Tibial nerve (tissue), 4 donors: ENCODE measurements at places on chromosomes 4 and X.

- H3K4me3 ChIP-seq: no peak overlapping the region
- no peak for DNase-seq
- H3K27ac ChIP-seq: no peak overlapping the region
- peaks cover 53% of the 10 kb centered on the region for H3K4me1 ChIP-seq
- H3K36me3 ChIP-seq: no peaks in the 10 kb centered on the region
Observed at GRCh38 chr4:3390288-3390811, 51.4 kb upstream of the HGFAC start.

GRCh38 chrX:99095965-99096635, 1314.0 kb downstream of the PCDH19 start:
- no peaks in the 10 kb centered on the region for H3K27me3 ChIP-seq
- H3K27ac ChIP-seq: no peak overlapping the region
- DNase-seq: no peak
- H3K36me3 ChIP-seq: no peaks in the 10 kb centered on the region
- no peak overlapping the region for H3K4me3 ChIP-seq
- H3K4me1 ChIP-seq: no peaks in the 10 kb centered on the region

GRCh38 chr4:52076731-52077130, 25.6 kb downstream of the SPATA18 start:
- H3K4me3 ChIP-seq: no peak overlapping the region
- no peaks in the 10 kb centered on the region for H3K27me3 ChIP-seq
- no peaks in the 10 kb centered on the region for H3K36me3 ChIP-seq
- no peak overlapping the region for H3K27ac ChIP-seq

DNA sequence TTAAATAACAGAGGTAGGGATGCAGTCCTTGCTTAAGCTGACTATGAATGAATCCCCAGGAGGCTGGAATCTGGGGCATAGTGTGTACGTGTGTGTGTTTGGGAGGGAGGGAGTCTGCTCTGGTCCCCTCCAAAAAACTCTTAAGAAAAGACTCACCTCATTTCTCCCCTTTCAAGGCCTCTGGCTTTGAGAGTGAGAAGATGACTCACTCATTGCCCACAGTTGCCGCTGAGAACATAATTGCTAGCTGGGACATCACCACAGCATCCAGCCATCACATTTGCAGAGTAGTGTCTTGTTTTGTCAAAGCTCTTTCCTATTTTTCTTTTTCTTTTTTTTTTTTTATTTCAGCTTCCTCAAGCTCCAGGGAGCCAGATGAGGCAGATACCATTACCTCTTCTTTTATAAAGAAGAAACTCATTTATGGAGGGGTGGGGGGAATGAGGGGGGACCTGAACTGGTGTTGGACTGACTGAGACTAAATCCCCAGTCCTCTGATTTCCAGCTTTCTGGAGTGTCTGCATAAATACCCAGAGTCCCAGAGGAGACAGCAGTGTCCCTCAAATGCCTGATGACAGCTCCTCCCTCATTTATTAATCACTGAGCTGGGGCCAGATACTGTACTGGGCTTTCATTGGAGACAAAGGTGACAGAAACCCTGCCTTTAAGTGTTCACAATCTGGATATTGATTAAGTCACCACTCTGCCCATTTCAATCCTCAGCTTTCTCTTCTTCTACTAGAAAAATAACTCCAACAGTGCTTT, 61.9 kb upstream of the LAS1L start:
- no peak overlapping the region for H3K4me3 ChIP-seq
- no peak for DNase-seq
- peaks cover 28% of the 10 kb centered on the region for H3K4me1 ChIP-seq
- H3K36me3 ChIP-seq: no peaks in the 10 kb centered on the region

DNA sequence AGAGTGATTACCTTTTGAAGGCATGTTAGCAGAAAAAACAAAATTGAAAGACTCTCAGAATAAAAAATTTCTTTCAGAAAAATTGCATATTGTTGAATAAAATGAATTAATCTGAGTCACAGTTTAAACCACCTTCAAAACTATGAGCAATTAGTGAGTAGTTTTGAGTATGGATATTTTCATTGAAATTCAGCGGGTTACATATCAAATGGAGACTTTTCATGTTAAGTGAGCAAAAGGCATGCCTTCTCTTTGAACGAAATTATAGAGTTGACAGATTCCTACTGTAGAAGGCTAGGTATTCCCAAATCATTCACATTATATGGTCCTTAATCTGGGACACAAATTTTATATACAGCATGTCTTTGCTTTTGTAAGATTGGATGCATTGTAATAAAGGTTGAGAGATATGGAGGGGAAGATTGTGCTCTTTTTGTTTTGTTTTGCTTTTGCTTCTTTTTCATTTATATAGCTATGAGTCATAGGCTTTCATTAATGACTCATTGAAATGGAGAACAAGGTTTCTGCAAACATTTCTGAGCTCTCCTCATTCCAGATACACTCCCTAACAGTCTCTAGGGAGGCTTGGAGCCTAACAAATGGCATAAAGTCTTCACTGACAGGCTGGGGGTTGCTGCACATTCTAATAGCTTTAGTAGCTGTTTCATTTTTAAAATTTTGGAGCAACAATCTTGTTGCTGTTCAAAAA, 21.6 kb downstream of the PCDH18 start:
- H3K27me3 ChIP-seq: no peaks in the 10 kb centered on the region
- H3K27ac ChIP-seq: peak overlapping the region; percentile 44
- no peaks in the 10 kb centered on the region for H3K4me1 ChIP-seq
- DNase-seq: no peak
- H3K4me3 ChIP-seq: no peak overlapping the region
- H3K36me3 ChIP-seq: no peaks in the 10 kb centered on the region

DNA sequence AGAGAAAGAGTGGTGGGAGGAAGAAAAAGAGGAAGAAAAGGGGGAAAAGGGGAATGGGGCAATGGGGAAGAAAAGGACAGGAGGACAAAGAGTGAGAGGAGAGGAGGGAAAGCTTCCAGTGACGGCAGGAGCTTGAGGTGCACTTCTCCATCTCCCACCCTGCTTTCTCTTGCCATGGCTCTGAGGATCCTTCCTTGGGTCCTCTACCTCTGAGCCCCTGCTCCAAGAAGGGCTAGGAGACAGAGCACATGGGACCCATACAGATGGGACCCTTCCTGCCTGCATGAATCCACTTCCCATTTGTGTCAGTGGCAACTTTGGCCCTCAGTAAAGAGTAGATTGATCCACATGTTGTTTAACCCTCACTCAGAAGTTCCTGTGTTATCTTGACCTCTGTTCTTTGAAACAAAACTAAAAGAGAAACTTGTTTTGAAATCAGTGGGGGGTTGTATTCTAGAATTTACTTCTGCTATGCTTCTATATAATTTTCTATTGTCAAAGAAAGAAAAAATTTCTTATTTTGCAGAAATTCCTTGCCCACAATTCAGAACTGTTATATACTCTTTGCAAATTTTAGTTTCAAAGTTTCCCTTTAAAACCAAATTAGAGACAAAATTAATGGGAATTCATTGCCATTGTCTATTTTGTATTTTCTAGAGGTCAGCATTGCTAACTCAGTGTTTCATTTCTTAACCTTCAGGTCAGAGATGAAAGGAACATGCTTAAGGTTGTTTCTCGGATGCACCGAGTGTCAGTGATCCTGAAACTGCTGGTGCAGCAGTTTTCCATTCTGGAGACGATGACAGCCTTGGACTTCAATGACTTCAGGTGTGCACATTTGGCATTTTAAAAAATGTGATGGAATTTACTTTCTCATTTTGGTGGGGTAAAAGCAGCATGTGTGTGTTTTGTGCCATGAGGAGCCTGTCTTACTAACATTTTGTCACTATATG, 5.0 kb downstream of the TDO2 start:
- H3K4me3 ChIP-seq: no peak overlapping the region
- H3K27me3 ChIP-seq: no peaks in the 10 kb centered on the region
- H3K36me3 ChIP-seq: no peaks in the 10 kb centered on the region
- DNase-seq: no peak
- no peak overlapping the region for H3K27ac ChIP-seq

DNA sequence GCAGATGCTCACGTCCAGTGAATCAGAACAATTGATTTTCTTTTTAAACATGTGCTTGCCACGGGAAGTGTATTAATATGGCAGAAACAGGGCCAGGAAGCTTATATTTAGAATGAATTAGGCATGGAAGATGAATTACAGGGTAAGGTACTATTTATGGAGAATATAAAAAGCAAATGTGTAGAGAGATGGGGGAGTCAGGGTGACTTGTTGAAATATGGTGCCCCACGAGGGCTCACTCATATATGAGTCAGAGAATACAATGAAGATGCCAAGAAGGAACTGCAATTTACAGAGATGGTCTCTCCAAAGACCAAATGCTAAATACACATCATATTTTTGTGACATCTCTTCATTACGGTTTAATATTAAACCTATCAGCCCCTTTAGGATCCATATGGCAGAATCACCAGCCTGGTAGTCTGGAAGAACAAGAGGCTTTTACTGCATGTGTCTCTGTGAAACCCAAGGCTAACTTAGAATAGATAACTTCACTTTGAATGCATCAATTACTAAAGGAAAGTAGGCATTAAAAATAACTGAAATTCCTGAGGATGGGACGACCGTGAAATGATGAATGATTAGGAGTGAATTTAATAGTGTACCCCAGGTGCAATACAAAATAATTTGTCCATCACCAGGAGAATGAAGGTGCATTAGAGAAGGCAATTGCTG, 385.3 kb downstream of the ARHGAP24 start:
- no peak overlapping the region for H3K27ac ChIP-seq
- H3K36me3 ChIP-seq: no peaks in the 10 kb centered on the region
- DNase-seq: no peak
- no peaks in the 10 kb centered on the region for H3K27me3 ChIP-seq

- no peak overlapping the region for H3K27ac ChIP-seq
- no peaks in the 10 kb centered on the region for H3K27me3 ChIP-seq
- no peaks in the 10 kb centered on the region for H3K4me1 ChIP-seq
- no peak for DNase-seq
- peaks cover 97% of the 10 kb centered on the region for H3K36me3 ChIP-seq
Observed at GRCh38 chr4:3510481-3510880, 21.7 kb downstream of the LRPAP1 start.

DNA sequence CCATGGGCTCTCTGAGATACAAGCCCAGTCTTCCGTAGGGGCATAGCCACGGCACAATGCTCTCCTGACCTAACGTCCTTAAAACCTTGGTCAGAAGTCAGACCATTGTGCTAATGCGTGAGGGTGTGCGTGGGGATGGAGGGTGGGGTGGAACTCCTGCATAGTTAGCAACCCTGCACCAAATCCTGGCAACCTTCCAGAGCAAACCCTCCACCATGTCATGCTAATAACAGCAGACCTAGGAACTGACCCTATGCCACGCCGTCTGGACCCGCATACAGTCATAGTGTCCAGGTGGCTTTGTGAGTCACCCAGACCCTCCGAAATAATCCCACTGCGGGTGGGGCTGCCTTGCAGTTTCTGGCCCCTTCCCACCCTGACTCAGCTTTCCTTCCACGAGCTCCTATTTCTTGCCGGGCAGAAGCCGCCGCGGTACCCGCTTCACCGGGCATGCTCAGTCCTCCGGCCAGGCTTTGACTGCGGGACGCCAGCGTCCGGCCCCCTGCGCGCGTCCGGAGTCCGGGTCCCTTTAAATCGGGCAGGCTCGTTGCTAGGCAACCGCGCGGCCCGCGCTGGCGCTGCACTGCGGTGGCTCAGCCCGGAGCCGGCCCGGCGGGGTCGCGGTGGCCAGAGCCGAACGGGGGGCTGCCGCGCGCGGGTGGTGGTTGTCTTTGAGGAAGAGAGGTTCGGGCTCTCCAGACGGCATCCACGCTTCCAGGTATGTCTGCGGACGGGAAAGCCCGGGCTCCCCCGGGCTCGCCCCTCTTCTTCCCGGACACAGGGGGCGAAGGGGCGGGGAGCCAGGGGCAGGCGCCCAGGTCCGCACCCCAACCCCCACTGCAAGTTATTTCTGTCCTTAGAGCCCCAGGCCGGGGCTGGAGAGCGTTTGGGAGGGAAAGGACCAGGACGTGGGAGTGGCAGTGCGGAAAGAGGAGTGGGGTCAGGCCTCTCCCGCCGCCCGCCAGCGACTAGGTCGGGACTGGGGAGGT, at the start of gene CCDC160:
TSS of gene CCDC160 (plus strand) at position 557 of the 989 bp plus-strand sequence. CDS start 7,619 bp downstream, outside the sequence.
- H3K27ac ChIP-seq: no peak within 1 kb of the TSS
- DNase-seq: peak; percentile 14
- no peaks in the 10 kb centered on the region for H3K36me3 ChIP-seq
- no peaks in the 10 kb centered on the region for H3K4me1 ChIP-seq
- H3K27me3 ChIP-seq: peaks cover 10% of the 10 kb centered on the region

- H3K4me3 ChIP-seq: no peak overlapping the region
- H3K36me3 ChIP-seq: no peaks in the 10 kb centered on the region
- H3K27me3 ChIP-seq: no peaks in the 10 kb centered on the region
- H3K4me1 ChIP-seq: no peaks in the 10 kb centered on the region
- DNase-seq: no peak
- H3K27ac ChIP-seq: no peak overlapping the region
Observed at GRCh38 chr4:86098691-86099090, 261.2 kb downstream of the MAPK10 start.

DNA sequence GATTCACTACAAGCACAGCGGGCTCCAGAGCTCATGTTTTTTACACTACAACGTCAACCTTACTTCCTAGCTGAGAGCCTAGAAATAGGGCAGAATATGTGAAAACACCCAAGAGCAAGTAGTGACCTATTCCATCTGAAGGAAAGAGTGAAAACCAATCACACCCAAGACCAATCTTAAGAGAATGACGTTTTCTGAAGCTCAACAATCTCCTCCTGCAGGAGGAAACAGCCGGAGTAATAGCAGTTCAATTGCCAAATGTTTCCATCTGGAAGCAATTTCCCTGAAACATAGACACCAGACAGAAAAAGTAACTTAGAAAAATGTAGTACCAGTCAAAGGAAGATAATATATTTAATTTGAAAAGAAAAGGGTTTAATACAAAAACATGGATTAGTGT, 142.4 kb downstream of the ANXA5 start:
- DNase-seq: peak; percentile 9
- H3K36me3 ChIP-seq: no peaks in the 10 kb centered on the region
- no peaks in the 10 kb centered on the region for H3K27me3 ChIP-seq
- H3K4me3 ChIP-seq: no peak overlapping the region
- peaks cover 24% of the 10 kb centered on the region for H3K4me1 ChIP-seq

DNA sequence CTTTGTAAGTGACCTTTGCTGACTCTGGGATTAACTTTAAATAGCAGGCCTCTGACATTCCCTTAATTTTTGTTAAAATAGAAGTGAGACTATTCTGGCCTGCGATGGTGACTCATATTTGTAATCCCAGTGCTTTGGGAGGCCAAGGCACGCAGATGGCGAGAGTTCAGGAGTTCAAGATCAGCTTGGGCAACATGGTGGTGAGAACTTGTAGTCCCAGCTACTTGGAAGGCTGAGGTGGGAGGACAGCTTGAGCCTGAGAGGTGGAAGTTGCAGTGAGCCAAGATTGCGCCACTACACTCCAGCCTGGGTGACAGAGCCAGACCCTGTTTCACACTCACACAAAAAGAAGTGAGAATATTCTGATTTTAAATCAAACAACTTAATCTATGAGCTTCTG, 27.3 kb downstream of the ZNF330 start:
- H3K4me1 ChIP-seq: no peaks in the 10 kb centered on the region
- DNase-seq: no peak
- no peak overlapping the region for H3K27ac ChIP-seq

GRCh38 chr4:185738038-185738552, 73.9 kb downstream of the SORBS2 start:
- no peak overlapping the region for H3K4me3 ChIP-seq
- H3K4me1 ChIP-seq: no peaks in the 10 kb centered on the region
- H3K27ac ChIP-seq: peak overlapping the region; percentile 81
